ENCODE measurements at places on chromosomes 3 and 15.

- no peak for DNase-seq
These were observed 3.5 kb upstream of the ITGB5 start for GRCh38 chr3:124890573-124891190.

GRCh38 chr3:136835089-136835812, 16.3 kb downstream of the SLC35G2 start:
- no peak for DNase-seq

DNA sequence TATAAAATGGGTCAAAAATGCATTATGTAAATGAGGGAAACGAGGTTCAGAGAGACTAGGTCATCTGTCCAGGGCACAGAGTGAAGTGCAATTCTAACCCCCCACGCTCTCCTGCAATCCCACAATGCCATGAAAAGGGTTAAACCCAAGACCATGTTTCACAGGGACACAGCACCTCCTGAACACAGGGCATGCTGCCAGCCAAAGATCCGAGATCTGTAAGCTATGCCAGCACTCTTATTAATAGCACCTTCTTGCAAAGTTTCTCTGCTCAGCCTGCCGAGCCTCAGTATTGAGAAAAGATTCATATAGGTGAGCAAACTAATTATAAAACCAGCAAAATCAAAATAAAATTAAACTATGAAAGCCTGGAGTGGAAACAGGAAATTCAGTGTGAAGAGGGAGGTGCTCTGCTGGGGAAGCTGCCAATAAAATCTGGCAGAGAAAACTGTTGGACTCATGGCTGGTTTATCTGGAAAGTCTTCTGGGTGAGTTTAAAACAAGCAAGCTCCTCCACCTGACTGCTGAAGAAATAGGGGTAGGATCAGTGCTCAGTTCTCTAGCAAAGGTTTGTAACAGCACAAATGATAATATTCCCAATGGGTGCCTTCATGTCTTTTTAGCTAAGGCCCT, 50.3 kb downstream of the LRIG1 start:
- no peak for DNase-seq

DNA sequence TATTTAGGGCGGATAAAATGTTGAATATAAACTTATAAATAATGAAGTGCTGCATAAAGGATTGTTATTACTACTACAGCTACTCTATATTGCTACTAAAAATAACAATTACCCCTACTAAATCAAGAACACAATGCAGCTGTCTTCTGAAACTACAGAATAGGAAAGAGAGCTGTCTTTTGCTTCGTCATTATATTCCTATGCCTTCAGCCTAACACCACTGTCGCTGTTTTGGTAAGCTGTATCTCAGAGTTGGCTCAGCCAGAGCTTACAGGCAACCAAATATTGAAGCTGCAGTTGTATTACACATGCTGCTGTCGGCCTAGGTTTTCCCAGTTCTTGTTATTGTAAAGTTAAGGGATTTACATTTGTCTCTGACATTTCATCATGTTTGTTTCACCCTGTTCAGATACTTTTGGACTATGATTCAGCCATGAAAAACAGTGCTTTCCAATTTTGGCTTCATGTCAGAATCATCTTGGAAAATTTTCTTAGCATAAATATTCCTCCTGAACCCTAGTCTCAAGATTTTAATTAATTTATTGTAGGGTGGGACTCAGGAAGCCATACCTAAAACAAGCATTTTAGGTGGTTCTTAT, 31.3 kb upstream of the LPP start:
- DNase-seq, result no peak

GRCh38 chr3:62133015-62133414, 240.3 kb downstream of the FEZF2 start:
- no peak for DNase-seq
